HFFc6 (cell line): ENCODE measurements at places on chromosomes 5 and 9. TPM values are rescaled to one million over a fixed set of nuclear protein-coding genes. Genes with fewer than 3 reads are reported as not detected.

DNA sequence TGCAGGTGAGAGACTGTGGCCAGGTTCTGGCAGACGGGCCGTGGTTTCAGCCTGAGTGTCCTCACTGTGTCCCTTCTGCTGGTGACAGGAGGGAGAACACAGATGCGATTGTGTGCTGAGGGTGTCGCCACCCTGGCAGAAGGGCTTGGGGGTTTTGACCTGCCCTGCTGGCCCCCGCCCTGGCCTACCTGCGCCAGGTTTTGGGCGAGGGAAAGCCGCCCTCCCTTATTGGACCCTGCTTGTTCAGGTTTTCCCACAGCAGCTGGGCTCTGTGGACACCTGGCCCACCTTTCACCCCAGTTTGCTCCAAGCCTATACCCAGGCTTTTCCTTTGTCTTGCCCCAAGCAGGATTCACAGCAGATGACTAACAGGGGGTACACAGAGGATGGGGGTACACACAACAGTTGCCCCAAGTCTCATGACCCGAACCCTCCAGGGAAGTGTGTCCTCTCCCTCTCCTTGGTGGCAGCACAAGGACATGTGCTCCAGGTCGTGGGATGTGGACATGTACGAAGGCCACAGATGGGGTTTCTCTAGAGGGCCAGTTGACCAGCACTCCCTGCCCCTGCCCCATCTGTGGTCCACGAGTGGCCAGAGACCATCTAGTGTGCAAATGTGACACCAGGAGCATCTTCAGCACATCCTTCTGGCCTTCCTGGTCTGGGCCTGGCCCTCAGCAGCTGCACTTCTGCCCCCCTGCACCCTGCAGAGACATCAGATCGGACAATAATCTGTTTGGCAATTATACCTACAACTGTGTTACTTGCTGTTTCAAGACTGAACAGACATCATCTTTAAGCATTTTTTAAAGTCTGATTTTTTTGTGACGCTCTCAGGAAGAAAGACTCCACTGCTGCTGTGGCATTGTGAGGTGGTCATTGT is 265.8 kb upstream of the IRX4 start:
- no peak for DNase-seq
- no peak overlapping the region for H3K27ac ChIP-seq
- peaks cover 7% of the 10 kb centered on the region; the same call in 1 of the 2 replicates for H3K4me1 ChIP-seq
- peaks cover 3% of the 10 kb centered on the region; the same call in 1 of the 2 replicates for H3K27me3 ChIP-seq

GRCh38 chr9:9521033-9521779 is 1091.6 kb downstream of the PTPRD start:
- H3K27ac ChIP-seq, result no peak overlapping the region
- DNase-seq, result no peak
- no peaks in the 10 kb centered on the region for H3K4me1 ChIP-seq
- H3K36me3 ChIP-seq, result no peaks in the 10 kb centered on the region

GRCh38 chr5:43429706-43430105 is 17.5 kb upstream of the CCL28 start:
- no peak overlapping the region for H3K4me3 ChIP-seq
- no peaks in the 10 kb centered on the region for H3K36me3 ChIP-seq
- peaks cover 2% of the 10 kb centered on the region; the same call in 1 of the 2 replicates for H3K27me3 ChIP-seq
- DNase-seq, result no peak

GRCh38 chr9:85216601-85217000 is 525.2 kb downstream of the AGTPBP1 start:
- H3K4me3 ChIP-seq, result no peak overlapping the region
- no peaks in the 10 kb centered on the region; the same call in 1 of the 2 replicates for H3K4me1 ChIP-seq
- peaks cover 2% of the 10 kb centered on the region; the same call in 1 of the 2 replicates for H3K27me3 ChIP-seq
- H3K36me3 ChIP-seq, result no peaks in the 10 kb centered on the region
- no peak overlapping the region for H3K27ac ChIP-seq

DNA sequence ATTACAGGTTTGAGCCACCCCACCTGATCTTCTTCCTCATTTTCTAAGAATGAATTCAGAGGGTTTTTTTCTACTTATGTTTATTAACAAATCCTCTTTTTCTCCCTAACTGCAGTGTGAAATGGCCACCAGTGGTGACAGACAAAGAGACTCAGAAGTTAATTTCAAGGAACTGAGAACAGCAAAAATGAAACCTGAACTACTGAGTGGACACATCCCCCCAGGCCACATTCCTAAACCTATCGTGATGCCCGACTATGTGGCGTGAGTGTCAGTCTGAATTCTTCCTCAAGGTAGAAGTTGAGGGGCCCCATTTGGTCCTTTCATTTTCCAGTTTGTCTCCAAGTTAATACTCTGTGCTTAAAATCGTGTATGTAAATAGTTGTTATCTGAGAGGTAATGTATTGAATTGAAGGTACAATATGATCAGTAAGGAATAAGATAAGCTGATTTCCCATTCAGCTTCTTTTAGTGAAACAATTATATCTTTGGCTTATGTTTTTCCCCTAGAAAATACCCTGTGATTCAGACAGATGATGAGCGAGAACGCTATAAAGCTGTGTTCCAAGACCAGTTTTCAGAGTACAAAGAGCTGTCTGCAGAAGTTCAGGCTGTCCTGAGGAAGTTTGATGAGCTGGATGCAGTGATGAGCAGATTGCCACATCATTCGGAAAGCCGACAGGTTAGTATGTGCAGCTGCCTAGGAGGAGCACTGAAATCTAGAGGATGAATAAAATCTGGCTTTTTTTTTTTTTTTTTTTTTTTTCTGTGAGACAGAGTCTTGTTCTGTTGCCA is 17.7 kb downstream of the MARVELD2 start:
- H3K27ac ChIP-seq, result no peak overlapping the region
- H3K36me3 ChIP-seq, result no peaks in the 10 kb centered on the region
- H3K27me3 ChIP-seq, result no peaks in the 10 kb centered on the region; the same call in 1 of the 2 replicates

- DNase-seq, result no peak
- no peaks in the 10 kb centered on the region for H3K4me1 ChIP-seq
- H3K36me3 ChIP-seq, result no peaks in the 10 kb centered on the region
- peaks cover 7% of the 10 kb centered on the region; the same call in 1 of the 2 replicates for H3K27me3 ChIP-seq
Measured at GRCh38 chr5:66912787-66913186, 283.8 kb downstream of the CD180 start.

- DNase-seq, result no peak
- H3K27ac ChIP-seq, result peak overlapping the region; percentile 97
- peaks cover 37% of the 10 kb centered on the region for H3K4me1 ChIP-seq
- peaks cover 23% of the 10 kb centered on the region for H3K36me3 ChIP-seq
- peak overlapping the region; percentile 39; the same call in 1 of the 2 replicates for H3K4me3 ChIP-seq
- H3K27me3 ChIP-seq, result peaks cover 2% of the 10 kb centered on the region; the same call in 1 of the 2 replicates
Measured at GRCh38 chr9:93099551-93100275, 3.7 kb downstream of the CARD19 start.

DNA sequence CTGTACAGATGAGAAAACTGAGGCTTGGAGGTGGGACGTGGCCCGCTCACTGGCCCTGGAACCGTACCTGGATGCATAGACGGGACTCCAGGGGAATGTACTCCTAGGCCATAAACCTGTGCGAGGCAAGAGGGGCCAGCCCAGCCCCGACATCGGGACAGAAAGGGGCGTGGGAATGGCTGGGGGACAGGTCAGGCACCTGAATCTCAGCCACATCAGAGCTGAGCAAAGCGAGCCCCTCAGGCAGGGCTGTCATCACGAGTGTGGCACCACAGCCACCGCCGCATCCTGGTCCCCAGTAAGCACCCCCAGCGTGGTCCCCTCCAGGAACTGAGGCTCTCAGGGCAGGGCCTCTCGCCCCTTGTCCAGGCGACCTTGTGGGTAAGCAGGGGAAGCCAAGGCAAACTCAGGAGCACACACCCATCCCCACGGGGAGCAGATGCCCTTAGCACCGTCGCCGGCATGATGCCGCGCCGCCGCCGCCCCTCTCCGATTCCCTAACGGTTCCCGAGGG is 16.5 kb downstream of the NACC2 start:
- H3K27me3 ChIP-seq, result no peaks in the 10 kb centered on the region; the same call in 1 of the 2 replicates
- peaks cover 8% of the 10 kb centered on the region; the same call in 1 of the 2 replicates for H3K36me3 ChIP-seq
- DNase-seq, result no peak
- H3K27ac ChIP-seq, result no peak overlapping the region
- peaks cover 5% of the 10 kb centered on the region; the same call in 1 of the 2 replicates for H3K4me1 ChIP-seq

GRCh38 chr5:11346336-11346735 is 557.9 kb downstream of the CTNND2 start:
- no peaks in the 10 kb centered on the region for H3K27me3 ChIP-seq
- no peaks in the 10 kb centered on the region for H3K36me3 ChIP-seq
- no peaks in the 10 kb centered on the region for H3K4me1 ChIP-seq
- DNase-seq, result no peak
- no peak overlapping the region for H3K4me3 ChIP-seq

DNA sequence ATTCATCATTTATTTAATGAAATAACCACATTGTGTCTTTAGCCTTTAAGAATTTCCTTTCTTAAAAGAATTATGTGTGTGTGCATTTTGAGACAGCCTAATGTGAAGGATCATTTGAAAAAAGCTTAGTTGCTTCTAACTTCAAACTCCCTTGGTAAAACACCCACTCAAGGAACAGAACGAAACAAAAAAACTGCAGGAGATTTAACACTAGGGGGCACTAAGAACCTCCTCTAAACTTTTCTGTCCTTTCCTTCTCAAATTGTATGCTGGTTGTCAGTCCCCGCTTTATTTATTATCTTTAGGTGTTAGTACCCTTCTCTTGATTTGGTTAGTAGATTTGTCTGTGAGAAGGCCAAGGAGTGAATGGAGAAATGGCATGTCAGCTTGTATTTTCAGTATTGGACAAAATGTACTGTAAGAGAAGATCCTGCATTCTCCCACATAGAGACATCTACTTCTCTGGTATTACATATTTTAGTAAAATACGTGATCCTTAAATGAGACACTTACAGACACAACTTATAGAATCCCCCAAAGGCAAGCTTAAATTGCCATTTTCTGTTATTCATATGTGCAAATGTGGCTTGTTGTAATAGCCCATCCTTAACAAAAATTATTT is 229.7 kb downstream of the MRPS30 start:
- H3K4me3 ChIP-seq, result no peak overlapping the region
- H3K27ac ChIP-seq, result no peak overlapping the region
- no peak for DNase-seq
- H3K4me1 ChIP-seq, result no peaks in the 10 kb centered on the region
- H3K27me3 ChIP-seq, result no peaks in the 10 kb centered on the region

DNA sequence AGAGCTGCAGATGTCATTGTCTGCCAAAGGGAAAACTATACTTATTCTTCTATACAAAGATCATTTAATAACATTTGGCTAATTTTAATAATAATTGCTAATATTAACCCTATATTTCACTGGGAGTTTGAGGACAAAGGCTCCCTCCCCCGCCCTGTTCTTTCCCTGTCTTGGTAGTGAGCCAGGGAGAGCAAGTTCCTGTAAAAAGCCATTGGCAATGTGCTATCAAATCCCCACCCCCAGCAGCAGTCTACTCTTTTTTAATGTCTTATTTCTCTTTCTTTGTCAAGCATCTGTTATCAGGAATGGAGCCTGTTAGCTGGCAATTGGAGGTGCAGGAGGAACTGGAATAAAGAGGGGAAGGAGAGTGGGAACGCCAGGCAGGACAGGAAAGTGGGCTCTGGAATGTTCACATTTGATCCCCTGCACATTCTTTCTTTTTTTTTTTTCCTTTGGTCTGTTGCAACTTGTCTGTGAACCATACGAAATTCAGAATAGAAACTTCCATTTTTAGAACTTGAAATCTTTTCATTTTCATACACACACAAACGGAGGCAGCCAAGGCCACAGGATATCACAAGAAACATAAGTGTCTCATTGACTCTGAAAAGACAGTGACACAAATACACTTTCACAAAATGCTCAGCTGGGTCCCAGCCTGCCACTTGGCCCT is 664.8 kb upstream of the ZNF608 start:
- peak overlapping the region; percentile 37 for H3K27ac ChIP-seq
- peaks cover 56% of the 10 kb centered on the region for H3K4me1 ChIP-seq
- H3K36me3 ChIP-seq, result no peaks in the 10 kb centered on the region
- H3K27me3 ChIP-seq, result peaks cover 7% of the 10 kb centered on the region

- DNase-seq, result peak; percentile 71
- peaks cover 68% of the 10 kb centered on the region for H3K4me1 ChIP-seq
- H3K36me3 ChIP-seq, result peaks cover 28% of the 10 kb centered on the region; the same call in 1 of the 2 replicates
- H3K27me3 ChIP-seq, result no peaks in the 10 kb centered on the region
Measured at GRCh38 chr9:125683486-125683885, 23.5 kb downstream of the MAPKAP1 start.

DNA sequence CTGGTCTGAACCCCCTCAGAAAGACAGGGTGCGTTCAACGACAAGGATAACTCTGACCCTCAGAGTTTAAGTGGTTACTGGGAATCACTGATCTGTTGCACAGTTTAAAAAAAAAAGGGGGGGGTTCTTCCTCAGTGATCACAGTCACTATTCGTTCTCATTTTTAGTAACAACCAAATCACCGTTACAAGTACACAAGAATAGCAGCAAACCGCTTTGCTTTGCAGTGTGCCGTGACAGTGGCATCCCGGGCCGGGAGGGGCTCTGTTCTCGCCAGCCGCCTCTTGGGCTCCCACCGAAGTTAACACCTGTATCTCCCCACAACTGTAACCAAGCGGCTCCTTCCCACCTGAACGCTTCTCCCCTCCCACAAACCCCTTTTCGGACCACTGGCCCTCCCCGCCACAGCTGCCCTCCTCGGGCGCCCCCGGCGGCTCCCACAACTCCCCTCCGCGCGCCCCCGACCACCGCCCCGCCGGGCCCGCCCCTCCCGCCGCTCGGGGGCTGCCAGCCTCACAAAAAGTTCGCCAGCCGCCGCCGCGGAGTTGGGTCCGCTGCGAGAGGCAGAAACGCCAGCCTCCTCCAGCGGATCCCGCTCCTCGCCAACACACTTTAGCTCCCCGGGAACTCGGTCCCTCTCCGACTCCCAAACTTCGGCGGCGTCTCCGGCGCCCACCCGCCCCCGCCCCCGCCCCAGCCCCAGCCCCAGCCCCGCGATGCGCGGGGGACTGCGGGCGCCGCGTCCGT is 1.2 kb downstream of the SSBP2 start:
- no peaks in the 10 kb centered on the region for H3K36me3 ChIP-seq
- peak overlapping the region; percentile 91 for H3K4me3 ChIP-seq
- DNase-seq, result no peak
- H3K27ac ChIP-seq, result peak overlapping the region; percentile 82
- no peaks in the 10 kb centered on the region for H3K27me3 ChIP-seq

DNA sequence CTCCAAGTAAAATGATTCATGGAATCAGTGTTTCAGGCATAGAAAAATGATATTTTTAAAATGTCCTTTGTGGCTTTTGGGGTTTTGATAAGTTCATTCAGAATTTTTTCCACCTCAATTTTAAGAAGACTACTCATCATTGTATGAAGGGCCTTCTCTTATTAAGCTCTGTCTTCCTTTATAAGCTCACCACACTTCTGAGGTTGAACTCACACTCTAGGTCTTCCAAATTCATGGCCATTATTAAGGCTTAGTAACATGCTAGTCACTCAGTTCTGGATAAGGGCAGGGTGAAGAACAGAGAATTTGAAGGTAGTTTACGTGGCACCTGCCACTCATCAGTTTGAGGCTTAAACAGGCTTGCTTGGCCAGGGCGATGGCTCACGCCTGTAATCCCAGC is 4.2 kb downstream of the MELK start:
- H3K4me3 ChIP-seq, result peak overlapping the region; percentile 82
- peak; percentile 30 for DNase-seq
- H3K36me3 ChIP-seq, result peaks cover 14% of the 10 kb centered on the region; the same call in 1 of the 2 replicates
- peaks cover 39% of the 10 kb centered on the region for H3K4me1 ChIP-seq
- H3K27ac ChIP-seq, result peak overlapping the region; percentile 88

GRCh38 chr5:112692472-112692871 is 45.2 kb upstream of the APC start:
- H3K36me3 ChIP-seq, result no peaks in the 10 kb centered on the region
- DNase-seq, result no peak
- no peak overlapping the region for H3K4me3 ChIP-seq
- peaks cover 5% of the 10 kb centered on the region for H3K27me3 ChIP-seq

PLPPR1 gene
- not detected in 3 replicates for total RNA-seq

ORM1 gene
- not detected in 3 replicates for total RNA-seq

SPATA31A3 gene
- total RNA-seq, result not detected in 3 replicates

CHMP5 gene
- total RNA-seq, result 75.5 to 93.4 TPM (median 90.9 TPM) in 3 replicates

BSPRY gene
- total RNA-seq, result not detected in 2 replicates

FAM169A gene
- 0.16 TPM in 1 of 2 replicates, not detected in the other for total RNA-seq

CBY3 gene
- not detected in 3 replicates for total RNA-seq

PCDHGA11 gene
- total RNA-seq, result 1.7 and 9.7 TPM in 2 replicates

IQGAP2 gene
- not detected in 3 replicates for total RNA-seq

DAB2 gene
- 227 to 281 TPM (median 237 TPM) in 3 replicates for total RNA-seq

SPATA31A5 gene
- total RNA-seq, result not detected in 3 replicates

NOXA1 gene
- total RNA-seq, result 0.09 to 0.48 TPM (median 0.37 TPM) in 3 replicates

MZB1 gene
- total RNA-seq, result 0.20 TPM in 1 of 2 replicates, not detected in the other
